ENCODE measurements at places on chromosomes 3 and 15. TPM values are rescaled to one million over a fixed set of nuclear protein-coding genes. Genes with fewer than 3 reads are reported as not detected.

The RBP2 gene
- total RNA-seq = not detected

DNA sequence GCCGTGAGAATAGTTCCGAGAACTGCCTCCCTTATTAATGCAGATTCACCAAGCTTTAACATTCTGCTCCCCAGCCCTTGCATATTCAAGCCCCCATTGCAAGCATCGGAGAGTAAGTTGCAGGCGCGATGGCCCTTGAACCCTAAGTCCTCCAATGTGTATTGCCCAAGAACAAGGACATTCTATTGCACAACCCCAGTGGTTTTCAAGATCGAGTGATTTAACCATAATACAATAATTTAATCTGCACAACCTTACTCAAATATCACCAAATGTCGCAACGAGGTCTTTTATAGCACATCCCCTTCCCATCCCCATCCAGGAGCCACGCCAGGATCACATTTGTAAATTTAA lies 21.7 kb upstream of the PLXND1 start:
- no peak for DNase-seq

The EOMES gene
- 0.48 TPM for total RNA-seq

- DNase-seq = no peak
Observed at GRCh38 chr15:101039461-101039860, 120.3 kb downstream of the LRRK1 start.

DNA sequence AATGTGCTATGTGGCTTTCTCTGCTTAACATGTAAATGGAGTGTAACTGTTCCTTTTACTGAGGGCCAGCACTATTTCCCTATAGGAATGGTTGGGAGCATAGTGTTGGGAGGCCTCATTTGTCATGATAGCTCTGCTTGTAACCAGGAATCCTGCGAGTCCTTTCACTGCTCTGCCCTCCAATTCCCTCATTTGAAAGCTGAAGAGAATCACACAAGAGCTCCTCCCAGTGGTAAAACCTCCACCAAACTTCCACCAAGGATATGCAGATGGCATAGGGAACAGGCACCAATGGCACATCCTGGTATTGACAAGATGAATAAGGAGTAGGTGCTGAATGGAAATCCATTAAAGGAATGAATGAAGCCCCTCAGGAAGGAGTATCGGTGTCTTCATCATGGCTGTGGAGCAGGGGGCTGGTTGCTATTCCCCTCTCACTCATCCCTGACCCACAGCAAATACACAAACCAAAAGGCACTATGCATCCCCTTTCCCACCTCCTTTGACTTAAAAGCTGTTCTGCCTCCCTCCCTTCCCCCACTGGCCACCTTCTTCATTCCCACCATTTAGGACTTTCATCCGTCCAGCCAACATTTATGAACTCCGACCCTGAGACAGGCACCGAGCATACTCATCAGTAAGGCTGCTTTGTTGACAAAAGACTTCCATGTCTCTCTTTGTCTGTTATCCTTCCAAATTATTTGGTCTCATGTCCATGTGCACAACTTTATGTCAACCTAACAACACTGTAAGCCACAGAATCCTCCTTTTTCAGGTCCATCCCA lies 560.8 kb downstream of the FOXP1 start:
- DNase-seq = no peak

DNA sequence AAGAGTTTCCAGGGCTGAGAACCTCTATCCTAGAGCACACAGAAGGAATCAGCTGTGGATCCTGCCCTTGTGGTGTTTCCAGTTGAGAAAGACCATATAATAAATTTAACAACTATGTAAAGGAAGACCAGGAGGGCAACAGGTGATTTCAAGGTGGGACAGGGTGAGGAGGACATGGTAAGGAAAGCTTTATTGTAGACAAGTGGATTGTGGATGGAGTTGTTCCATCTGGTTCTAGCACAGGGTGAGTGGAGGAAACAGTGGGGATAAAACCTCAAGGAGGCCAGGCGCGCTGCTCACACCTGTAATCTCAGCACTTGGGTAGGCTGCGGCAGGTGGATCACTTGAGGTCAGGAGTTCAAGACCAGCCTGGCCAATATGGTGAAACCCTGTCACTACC lies 17.1 kb downstream of the SIAH2 start:
- DNase-seq = no peak

Data from breast epithelium (tissue), 4 donors.